ENCODE measurements at places on chromosomes 2 and 18. TPM values are rescaled to one million over a fixed set of nuclear protein-coding genes. Genes with fewer than 3 reads are reported as not detected.

Gene OTOS
- not detected for total RNA-seq

Gene CNGA3
- not detected for total RNA-seq

Gene CNOT11
- 65.3 TPM for total RNA-seq

Gene COLEC11
- total RNA-seq = 0.65 TPM

Gene TRIM43
- total RNA-seq = not detected

Gene ADD2
- 1.3 TPM for total RNA-seq

Gene TFPI
- total RNA-seq = 693 TPM

Gene SP5
- under 0.01 TPM for total RNA-seq

Gene XIRP2
- 0.33 TPM for total RNA-seq

Gene FBXO15
- not detected for total RNA-seq

Gene MDH1
- 88.4 TPM for total RNA-seq

Gene RFX8
- 0.57 TPM for total RNA-seq
